ENCODE measurements at places on chromosomes 11 and 22.

DNA sequence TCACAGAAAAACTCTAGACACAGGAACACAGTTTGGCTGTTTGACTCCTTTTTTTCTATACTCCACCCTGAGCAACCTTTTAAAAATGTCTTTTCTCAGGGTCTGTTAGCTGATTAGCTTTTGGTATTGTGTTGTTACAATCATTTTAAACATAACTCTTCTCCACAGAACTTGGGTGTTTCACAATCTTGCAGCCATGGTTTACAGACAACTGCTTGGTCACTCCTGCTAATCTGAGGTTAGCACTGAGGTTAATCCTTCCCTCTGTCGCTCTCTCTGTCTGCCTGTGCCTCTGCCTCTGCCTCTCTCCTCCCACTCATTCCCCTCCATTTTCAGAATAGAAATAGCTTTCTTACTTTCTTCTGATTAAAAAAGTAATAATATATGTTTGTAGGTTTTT lies 62.4 kb upstream of the ZBED5 start:
- no peak for DNase-seq

GRCh38 chr11:72191961-72192381 lies at the start of gene FOLR1:
TSS of gene FOLR1 (plus strand) at chr11:72192140. CDS start at chr11:72192174, 34 bp downstream.
- no peak for DNase-seq

GRCh38 chr22:29948385-29948769 lies 65.4 kb downstream of the MTMR3 start:
- no peak for DNase-seq

- DNase-seq = no peak
Measured at GRCh38 chr11:115503083-115503885, 931 bp downstream of the CADM1 start.

DNA sequence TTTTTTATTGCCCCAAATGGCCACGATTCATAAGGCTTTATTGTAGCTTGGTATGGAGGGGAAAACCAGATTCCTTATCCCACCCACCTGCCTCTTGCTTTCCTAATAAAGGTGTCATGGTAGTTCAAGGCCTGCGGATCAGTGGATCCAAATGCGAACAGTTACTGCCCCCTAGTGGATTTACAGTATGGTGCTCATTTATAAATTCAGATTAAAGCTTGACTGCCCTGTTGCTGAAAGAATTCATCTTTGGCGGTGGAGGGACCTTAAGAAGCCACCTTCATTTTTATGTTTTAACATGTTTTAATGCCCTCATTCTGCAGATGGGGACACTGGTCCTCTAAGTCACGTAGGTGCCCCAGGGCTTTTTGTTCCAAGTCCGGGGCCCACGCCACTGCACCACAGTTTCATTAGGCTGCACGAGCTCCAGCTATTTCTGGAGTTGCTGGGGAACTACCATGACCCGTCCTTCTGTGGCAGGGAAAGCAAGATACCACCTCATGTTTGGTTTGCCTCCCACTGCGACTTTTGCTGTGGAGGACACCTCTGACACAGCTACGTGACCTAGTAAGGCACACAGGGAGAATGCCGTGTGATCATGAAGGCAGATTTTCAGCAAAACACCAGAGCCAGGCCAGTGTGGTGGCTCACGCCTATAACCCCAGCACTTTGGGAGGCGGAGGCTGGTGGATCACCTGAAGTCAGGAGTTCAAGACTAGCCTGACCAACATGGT lies 15.6 kb upstream of the INCENP start:
- peak; percentile 37 for DNase-seq

DNA sequence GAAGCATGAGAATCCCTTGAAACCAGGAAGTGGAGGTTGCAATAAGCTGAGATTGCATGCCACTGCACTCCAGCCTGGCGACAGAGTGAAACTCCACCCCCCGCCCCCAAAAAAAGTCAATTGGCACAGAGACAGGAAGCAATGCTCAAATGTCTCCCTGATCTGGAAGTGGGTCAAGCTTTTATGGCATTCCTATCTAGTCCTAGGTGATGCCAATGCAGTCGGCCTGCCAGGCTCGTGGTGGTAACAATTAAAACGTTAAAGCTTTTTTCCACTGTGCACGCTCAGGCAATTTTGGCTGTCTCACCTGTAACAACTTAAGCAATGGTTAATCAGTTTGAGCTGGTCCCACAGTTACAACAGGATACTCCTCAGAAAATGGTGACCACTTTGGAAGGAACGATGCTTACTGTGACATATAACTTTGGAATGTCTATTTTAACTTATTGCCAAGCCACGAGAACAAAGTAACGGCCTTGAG lies 18.9 kb upstream of the PISD start:
- no peak for DNase-seq

- no peak for DNase-seq
Measured at GRCh38 chr11:37040921-37041320, 442.9 kb upstream of the RAG2 start.

- no peak for DNase-seq
Measured at GRCh38 chr11:105720096-105720495, 110.2 kb downstream of the GRIA4 start.

GRCh38 chr11:12154871-12155668 lies 44.7 kb downstream of the MICAL2 start:
- DNase-seq = no peak

DNA sequence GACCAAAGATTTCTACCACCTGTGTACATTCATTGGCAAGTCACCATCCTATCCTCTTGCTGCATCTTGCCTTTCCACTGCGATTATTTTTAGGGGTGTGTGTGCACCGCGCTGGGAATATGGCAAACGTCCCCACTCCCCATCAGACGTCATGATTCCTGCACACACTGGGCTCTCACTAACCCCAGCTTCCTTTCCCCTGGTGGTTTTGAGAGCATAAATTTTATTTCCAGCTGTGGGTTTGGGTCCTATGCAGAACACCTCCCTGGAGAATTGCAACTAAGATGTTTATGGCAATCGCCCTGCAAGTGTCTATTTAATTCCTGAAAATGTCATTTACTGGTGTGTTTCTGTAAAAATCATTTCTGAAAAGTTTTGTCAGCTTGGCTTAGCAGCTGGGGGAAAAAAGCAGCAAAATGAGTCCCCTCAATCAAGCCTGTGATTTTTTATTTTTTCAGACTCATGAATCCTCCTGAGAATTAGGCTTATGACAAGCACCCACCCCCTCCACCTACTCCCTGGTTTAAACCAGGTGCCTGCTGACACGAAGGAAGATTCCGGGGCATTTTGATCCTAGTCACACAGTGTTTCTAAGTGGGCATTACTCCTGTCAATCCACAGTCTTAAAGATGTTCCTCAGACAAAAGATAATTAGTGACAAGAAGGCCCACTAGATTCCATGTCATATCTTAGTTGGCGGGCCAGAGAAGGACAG lies 23.8 kb downstream of the UPB1 start:
- DNase-seq = no peak

DNA sequence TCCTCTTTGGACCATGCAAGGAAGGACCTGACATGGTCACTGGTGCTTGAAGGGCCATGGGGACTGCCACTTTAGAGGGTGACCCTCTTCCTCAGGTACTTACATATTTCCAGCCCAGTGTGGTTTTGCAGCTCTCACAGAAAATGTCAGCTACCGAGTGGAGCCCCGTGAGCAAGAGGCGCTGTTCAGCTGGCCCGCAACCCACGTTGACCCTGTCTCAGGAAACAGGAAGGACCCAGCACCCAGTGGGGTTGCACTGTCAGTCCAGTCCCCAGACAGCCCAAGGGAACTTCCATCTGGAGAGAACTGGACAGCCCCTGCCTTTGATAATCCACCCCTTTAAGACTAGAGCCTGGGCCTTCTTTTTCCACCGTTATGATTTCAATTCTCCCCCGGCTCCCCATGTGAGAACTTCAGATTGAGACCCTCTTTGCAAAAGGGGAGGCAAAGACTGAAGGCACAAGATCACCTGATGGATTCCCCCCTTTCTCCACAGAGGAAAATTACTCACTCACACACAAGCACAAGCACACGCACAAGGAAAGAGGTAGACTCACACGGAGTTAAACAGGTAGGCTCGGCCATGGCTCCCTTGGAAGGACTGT lies 3.4 kb downstream of the YPEL4 start:
- no peak for DNase-seq

GRCh38 chr22:46042786-46043185 lies 65.8 kb upstream of the WNT7B start:
- no peak for DNase-seq

GRCh38 chr22:37146507-37147180 lies 3.1 kb downstream of the IL2RB start:
- no peak for DNase-seq

DNA sequence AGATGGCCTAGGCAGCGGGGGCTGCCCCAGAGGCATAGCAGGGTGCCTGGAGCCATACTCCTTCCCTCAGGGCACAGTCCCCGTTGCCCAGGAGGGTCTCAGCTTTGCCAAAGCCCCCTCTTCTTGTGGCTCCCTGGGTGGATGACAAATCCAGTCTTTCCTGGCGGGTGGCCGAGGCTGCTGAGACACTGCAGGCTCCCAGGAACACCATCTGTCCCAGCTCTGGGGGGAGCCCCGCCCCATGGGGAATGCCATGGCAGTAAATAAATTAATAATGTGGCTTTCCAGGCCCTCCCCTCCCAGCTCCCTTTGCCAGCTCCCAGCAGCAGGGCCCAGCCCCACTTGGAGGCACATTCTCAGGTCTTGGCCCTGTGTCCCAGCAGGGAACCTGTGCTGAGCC lies 45.0 kb downstream of the PDE2A start:
- no peak for DNase-seq

DNA sequence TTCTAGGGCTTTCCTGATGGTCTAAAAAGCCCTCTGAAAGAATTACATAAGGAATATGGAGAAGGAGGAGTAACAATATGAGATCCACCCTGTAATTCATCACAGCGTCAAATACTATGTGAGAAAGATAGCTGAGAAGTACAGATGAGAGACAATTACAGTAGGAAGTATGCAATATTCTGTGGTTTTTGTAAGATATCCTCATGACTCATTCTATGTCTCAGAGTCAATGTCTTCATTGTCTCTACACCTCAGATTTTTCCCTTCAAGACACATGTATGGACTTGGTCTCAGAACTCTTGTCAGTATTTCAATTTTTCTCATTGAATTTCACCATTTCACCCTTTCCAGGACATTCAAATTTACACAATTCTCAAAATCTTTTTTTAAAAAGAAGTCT lies 343.3 kb upstream of the CTSC start:
- no peak for DNase-seq

GRCh38 chr11:69320756-69321741 lies 27.1 kb downstream of the MYEOV start:
- no peak for DNase-seq

GRCh38 chr11:69662806-69663205 lies 12.3 kb downstream of the LTO1 start:
- no peak for DNase-seq

GRCh38 chr22:35556666-35557065 lies 16.0 kb downstream of the RASD2 start:
- DNase-seq = no peak

DNA sequence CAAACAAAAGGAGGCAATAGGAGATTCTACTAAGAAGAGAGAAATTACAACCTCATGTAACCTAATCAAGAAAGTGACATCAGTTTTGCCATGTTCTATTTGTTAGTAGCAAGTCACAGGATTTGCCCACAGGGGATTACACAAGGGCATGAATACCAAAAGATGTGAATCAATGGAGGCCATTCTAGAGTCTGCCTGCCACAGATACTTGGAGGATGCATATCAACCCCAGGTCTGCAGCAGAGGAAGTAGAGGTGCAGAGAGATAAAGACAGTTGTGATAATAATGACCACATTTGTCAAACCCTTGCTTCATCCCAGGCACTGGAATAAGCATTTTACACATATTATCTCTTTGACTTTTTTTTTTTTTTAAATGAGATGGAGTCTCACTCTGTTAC lies 2.4 kb upstream of the ASCC2 start:
- no peak for DNase-seq

GRCh38 chr22:33440756-33441155 lies 382.6 kb upstream of the SYN3 start:
- DNase-seq = no peak

DNA sequence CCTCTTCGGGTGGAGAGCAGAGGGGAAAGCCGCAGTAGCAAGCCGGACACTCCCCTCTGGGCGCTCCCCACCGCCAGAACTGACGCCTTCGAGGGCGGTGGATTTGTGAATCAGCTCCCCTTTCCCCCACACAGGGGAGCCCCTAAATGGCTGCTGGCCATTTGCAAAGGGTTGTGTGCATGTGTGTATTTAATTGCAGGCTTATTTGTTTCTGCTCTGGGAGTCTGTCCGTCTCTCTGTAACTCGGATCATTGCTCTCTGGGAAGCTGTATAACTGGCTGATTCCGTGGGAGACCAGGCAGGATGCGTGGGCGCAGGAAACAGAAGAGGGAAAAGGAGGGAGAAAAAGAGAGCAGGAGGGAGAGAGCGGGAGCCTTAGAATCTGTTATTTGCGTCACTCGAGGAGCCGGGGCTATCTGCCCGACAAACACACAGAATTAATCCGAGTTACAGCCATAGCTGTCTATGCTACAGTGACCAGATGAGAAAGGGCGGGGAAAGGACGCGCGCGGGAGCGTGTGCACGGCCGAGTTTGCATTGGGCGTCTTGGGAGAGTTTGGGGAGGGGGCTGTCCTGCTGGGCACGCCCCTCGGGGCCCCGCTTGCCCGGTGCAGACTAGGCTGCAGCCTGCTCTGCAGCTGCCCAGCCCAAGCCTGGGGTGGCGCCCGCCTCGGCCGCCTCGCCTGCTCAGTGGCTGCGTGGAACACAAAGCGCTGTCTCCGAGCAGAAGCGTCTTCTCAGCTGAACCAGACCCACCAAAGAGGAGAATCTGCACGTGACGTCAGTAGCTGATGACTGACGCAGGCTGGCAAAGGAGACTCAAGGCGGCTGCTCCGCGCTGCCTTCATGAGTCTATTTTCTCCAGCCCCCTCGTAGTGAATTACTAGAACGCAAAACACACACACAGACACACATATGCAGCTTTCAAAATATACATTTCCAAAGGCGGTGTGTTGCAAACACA lies 105.3 kb upstream of the HSD17B12 start:
- DNase-seq = no peak

DNA sequence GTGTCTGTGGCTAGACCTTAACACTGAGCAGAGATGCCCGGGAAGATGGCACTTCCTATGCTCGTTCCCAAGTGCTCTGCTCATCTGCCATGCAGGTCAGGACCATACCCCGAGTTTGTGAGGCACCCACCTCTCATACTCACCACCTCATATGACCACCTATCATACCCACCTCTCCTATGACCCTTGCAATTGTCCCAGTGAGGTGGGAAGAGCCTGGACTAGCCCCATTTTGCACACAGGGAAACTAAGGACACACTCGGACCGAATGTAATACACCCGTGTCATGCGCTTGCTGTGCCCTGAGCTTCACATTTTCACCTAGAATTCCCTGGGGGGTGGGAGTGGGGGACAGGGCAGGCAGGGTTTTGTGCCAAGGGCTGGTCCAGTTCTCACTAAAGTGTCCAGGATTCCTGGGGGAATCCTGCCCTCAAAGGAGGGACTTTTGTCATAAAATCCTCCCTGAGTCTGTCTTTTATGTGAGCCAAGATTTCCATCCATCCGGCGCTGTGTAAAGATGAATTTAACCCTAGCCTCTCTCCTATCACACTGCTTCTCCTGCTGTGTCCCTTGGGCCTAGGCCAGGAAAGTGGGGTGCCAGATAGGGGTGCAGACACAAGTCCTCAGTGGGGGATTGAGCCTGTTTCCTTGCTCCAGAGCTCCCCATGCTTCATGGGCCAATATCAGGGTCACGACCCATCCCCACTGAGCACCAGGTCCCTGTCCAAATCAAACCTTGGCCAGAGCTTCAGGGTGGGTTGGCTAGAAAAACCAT lies 20.0 kb downstream of the TPBGL start:
- DNase-seq = no peak

All from CD4-positive, alpha-beta T cell treated with Interferon alpha-2 for 1 hour (primary cell).